CD4-positive, alpha-beta T cell treated with Interleukin-6 at 100 ng/mL for 8 hours (primary cell): ENCODE measurements at places on chromosomes 3 and 15.

DNA sequence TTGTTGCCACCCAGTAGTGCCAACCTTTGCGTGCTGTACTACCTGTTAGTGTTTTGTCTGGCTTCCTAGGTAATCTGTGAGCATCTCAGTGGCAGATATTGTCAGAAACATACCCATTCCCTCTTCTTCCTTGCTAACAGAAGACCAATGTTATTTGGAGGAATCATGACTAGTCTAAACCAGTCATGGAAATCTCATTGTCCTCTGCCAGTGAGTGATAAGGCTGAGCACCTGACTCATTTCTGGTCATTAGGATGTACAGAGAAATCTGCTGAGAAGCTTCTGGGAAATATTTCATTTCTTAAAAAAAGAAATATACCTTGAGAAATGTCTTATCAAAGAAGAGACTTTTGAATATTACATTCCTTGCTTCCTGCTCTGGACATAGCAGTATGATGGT lies 70.1 kb upstream of the CDV3 start:
- no peak for DNase-seq

DNA sequence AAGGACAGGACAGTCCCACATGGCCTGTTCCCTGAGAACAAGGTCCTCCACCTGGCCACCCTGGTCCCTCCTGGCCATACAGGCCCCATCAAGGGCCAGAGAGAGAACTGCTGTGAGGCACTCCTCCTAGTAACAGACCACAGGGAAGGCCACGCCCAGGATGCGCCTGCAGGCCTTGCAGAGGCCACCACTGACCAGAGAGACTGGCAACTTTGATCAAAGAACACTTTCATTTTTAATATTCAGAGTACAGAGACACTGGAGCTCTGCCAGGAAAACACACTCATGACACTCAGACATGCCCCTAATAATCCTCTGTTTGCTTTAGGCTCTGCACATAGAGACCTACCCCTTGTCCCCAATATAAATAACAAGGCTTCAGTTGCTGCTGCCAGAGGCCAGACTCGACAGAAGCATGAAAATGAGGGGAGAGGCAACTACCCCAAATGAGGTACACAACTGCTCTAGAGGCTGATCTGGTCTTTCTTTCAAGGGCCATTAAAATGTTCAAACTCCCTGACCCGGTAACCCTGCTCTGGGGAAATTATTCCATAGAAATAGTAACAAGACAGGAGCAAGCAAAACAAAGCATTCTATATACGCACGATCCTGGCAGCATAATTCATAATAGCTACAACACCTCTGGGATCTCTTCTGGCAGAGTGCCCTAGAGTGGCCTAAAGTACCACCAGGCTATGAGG lies 44.8 kb downstream of the CCDC12 start:
- DNase-seq = no peak

GRCh38 chr3:31876331-31876730 lies 104.7 kb downstream of the OSBPL10 start:
- no peak for DNase-seq

DNA sequence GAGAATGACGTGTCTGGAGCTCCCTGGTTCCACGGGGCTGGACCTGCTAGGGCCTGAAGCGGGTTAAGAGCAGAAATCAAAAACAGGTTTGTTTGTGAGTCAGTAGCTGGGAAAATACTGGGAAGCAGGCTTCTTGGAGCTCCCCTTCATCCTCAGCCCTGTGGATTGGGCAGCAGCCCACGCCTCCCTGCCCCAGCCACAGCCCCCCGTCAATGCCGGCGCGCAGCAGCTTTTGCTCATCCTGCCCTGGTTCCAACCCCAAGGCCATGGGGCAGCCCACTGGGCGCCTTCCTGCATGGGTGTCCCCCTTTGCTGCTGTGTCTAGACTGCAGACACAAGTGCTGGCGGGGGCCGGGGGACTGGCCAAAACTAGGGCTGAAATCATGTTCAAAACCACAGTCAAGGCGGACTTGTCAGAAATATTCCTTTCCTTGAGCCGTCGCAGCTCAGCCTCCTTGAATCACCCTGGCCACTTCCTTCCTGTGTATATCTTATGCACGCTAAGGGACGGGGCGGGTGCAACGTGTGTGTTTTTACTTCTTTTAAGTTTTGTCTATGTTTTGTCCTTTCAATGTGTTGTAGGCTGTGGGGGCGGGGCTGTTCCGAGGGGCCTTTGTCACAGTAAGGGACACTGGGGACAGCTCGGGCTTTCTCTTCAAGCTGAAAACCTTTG lies 108.1 kb downstream of the KLF13 start:
- DNase-seq = peak; percentile 87

GRCh38 chr15:33163816-33164215 lies 30.7 kb downstream of the FMN1 start:
- DNase-seq = no peak

- no peak for DNase-seq
These were observed 318.9 kb upstream of the COL8A1 start for GRCh38 chr3:99319450-99319849.

GRCh38 chr3:139657936-139658335 lies 19.8 kb downstream of the NMNAT3 start:
- no peak for DNase-seq

DNA sequence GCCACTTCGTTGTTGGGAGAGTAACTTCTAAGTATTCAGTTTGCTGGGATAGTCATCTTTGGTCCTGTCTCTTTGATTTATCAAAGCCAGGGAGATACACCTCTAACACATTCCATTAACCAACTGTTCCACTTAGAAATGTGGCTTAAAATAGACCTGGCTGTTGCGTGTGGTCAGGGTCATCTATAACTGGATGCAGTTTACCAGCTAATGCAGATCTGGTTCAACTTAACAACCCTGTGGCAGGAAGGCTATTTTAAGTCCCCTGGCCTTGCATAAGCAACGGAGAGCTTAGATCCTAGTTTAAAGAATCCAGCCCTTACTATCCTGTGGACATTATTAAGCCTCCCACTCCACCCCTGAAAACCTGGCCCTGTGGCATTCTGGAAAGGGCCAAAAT lies 28.1 kb upstream of the CAPN3 start:
- DNase-seq = no peak

GRCh38 chr3:37279856-37280255 lies 105.5 kb upstream of the LRRFIP2 start:
- DNase-seq = no peak

- no peak for DNase-seq
These were observed 29.1 kb upstream of the SUCLG2 start for GRCh38 chr3:67683522-67683921.

GRCh38 chr3:195226445-195226844 lies 44.5 kb downstream of the XXYLT1 start:
- DNase-seq = no peak

- no peak for DNase-seq
These were observed 13.5 kb downstream of the PTPRG start for GRCh38 chr3:61574854-61575253.

DNA sequence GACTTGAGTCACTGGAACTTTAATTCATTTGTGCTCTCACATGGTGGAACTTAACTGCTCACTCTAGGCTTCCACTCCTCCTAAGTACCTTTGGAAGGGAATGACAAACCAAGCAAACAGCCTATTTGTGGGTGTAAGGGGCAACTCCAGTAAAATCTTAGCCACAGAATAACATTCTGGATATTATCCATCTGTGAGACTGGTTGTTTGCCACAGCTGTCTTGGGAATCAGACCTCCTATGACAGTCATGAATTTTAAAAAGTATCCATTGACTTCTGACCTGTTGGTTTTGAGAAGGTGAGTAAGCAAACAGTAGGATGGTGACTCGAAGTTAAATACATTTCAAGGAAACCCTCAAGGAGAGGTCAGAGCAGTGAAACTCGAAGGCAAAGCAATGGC lies 147.3 kb upstream of the CDIN1 start:
- DNase-seq = no peak

GRCh38 chr3:171336406-171336805 lies 123.8 kb downstream of the TNIK start:
- DNase-seq = no peak

DNA sequence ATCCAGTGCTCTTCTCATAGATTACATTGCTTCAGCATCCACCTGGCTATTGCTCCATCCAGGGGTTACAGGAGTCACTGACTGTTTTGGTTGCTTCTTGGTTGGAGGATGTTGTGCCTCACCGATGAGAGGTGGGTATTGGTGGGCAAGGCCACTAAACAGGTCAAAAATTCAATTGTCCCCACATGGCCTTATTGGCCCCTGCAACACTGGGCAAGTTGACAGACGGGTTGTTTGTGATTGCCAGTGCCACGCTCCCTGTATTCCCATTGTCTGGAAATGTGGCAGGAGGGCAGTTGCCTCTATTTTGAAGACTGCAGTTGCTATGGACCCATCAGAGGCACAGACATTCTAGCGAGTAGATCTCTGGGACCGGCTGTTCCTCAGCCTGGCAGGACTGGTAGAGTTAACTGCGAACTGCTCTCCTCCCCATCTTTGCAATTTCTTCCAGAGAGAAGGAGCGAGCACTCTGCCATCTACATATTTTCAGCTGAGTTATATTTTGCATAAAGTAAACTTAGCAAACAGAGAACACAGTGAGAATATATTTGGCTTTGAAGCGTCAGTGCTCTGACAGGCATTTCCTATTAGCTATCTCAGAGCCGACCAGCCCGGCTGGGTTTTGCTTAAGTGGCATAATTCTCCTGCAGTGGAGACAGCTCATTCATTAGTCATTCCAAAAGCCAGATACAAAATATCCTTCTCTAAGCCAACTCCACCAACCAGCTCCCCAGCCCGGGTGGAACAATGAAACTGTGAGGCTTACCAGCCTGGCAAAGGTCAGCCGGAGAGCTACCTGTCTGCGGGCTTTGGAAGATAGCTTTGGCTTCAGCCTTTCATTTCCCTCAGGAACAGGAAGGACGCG lies 26.0 kb upstream of the MAGEF1 start:
- no peak for DNase-seq

- DNase-seq = no peak
These were observed 191.2 kb upstream of the CBLB start for GRCh38 chr3:106059953-106060517.

- no peak for DNase-seq
These were observed 120.1 kb downstream of the OXNAD1 start for GRCh38 chr3:16385151-16385550.

DNA sequence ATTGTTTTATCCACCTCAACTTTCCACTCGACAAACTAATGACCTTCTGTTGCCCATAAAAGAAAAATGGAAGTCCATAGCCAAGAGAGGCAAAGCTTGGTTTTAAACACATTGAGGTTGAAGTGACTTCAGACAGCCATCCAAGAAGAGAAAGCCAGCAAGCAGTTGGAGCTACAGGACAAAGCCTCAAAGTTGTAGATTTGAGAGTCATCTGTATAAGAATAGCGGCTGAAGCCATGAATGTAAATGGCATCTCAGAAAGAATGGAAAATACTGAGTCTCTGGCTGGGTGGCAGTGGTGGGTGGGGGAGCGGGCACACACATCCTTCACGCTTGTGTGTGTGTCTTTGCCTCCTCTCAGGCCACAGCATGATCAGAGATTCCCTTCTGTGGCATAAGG lies 124.1 kb upstream of the CHRM5 start:
- DNase-seq = no peak

DNA sequence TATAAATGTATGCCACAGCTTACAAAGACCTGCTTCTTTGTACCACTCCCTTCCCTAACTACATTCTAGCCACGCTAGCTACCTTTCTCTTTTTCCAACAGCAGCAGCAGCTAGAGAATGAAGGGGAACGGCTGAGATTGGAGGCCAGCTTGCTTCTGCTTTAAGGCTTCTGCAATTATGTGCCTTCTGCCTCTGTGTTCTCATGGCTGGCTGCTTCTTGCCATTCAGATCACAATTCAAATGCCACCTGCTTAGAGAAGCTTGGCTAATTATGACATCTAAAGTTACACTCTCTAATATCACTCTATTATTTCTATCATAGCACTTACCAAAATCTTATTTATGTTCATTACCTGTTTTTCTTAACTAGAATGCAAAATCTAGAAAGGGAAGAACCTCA lies 95.2 kb downstream of the RYK start:
- DNase-seq = no peak

DNA sequence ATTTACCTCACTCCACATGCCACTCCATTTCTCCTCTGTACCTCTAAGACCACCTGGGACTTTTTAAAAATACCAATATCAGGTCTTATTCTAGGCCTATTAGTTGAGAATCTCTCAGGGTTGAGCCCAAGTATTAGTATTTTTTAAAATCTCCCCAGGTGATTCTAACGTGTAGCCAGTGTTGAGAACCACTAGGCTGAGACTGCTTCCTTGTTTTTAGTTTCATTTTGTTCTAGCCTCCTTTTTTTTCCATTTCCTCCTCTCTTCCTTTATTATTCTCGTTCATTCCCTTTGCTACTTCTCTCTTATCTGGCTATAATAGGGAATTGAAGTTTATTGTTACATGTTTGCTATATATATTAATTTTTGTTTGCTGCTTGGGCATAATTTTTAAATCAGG lies 217.8 kb upstream of the CD96 start:
- DNase-seq = no peak

GRCh38 chr3:57048052-57048671 lies 12.3 kb upstream of the SPATA12 start:
- no peak for DNase-seq

DNA sequence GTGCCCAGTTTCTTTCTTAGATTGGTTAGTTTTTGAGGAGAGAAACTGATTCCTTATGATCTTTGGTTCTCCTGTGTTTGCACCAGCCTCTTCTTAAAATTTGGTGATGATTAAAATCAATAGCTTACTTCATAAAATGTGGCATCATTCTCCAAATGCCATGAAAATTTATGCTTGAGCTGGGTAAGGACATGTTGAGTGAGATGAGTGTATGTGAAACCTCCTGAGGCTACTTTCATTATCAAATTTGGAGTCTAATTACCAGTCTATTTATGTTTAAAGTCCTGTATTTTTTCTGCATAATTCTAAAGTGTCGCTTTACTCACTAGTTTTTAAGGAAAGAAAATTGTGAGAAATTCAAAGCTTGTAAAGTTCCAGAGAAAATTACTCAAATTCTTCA lies 102.1 kb downstream of the DIPK2A start:
- DNase-seq = no peak

GRCh38 chr3:23928524-23928923 lies 11.6 kb downstream of the RPL15 start:
- DNase-seq = no peak

- DNase-seq = no peak
These were observed 80.9 kb upstream of the ARHGEF26 start for GRCh38 chr3:154040283-154040682.

- DNase-seq = no peak
These were observed 219.3 kb downstream of the PTPRG start for GRCh38 chr3:61780455-61781228.

DNA sequence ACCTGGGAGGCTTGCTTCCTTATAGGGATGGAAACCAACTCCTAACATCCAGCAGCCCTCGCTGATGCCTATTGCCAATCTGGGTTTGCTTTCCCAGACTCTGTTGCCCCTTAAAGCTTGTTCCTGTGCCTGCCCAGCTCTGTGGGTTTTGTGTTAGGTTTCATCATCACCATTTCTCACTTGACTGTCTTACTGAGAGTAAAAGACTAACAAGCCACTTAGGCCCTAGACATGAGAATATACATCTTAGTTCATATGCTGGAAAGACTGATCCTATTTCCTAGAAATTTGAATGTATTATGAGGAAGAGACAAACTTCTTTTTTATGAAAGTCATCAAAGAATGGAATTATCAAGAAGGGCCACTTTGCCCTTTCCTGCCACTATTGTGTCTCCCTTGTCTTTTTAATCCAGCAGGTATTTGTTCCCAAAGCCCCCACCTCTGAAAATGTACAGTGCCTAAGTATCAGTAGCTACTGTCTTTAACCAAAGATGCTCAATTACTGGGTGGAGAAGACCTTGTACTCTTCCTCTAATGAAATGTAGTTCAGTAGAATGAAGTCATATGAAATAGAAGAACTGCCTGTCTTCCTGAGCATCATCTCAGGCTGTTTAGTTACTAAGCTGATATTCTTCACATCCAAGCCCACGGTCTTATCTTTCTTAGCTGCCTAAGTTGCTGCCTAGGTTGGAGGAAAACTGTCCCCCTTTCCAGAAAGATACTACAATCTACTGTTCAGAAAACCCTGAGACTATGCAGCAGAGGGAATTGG lies 59.8 kb upstream of the ZPLD1 start:
- no peak for DNase-seq
